Activated CD8-positive, alpha-beta memory T cell treated with anti-CD3 and anti-CD28 coated beads for 48 hours (primary cell): ENCODE measurements at places on chromosomes 16 and 17.

DNA sequence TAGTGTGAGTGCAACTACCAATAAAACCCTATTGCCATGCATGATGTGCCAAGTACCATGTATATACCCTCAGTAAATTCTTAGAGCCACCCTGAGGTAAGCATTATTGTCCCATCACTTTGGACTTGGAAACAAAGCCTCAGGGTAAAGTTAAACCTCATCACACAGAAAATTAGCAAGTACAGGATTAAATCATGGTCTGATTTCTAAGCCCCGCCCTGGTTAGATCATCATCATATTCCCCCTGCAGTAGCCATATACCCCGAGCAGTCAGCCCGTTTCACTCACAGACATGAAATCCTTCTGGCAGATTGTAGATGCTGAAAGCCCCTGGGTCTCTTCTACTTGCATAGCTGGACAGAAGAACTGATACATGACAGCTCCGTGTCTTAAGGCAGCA, 4.8 kb downstream of the ZP2 start:
- no peak for DNase-seq

DNA sequence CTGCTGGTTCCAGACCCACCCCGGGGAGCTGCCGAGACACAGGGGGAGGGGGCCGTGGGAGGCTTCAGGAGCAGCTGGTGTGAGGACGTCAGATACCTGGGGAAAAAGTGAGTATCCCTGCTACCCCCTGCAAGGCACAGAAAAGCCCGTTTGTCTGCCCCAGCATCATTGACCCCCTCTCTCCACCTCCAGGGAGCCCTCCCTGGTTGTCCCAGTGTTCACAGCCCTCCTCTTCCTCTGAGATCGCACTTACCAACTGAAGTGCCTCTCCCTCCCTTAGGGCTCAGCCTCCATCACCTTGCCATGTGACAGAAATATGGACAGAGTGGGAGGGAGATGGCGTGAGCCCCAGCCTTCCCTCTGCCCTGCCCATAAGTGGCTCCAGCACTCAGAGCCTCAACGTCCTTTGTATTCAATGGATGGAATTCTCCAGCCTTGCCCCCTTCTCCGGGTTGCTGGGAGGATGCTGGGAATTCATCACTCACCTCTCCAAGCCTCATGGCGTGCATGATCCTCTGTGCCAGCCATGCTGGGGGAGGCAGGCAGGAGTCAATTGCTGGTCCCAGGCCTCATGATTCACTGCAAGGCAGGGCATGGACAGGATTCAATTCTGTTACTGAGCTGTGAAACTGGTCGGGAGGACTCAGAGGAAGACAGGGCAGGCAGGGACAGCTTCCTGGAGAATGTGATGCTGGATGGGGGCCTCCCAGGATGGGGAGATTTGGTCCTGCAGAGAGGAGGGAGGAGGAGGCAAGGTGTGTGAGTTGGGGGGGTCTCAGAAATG, 14.6 kb downstream of the SPNS3 start:
- no peak for DNase-seq

DNA sequence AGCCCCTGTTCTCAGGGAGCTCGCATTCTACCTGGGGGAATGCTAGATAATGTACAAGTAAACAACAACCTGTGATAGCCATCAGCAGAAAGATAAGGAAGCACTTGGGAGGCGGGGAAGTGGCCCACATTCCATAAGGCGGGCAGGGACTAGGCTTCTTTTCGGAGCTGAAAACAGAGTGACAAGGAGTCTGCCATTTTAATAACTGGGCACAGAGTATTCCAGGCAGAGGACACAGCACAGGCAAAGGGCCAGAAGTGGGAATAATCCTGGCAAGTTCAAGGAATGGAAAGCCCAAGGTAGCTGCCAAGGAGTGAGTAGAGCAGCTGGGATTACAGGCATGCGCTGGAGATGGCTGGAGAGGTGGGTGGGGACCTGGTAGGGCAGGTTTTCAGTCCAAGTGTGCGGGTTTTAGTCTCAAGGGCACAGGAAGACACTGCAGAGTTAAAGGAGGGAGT, 24.3 kb downstream of the USP43 start:
- DNase-seq: no peak

DNA sequence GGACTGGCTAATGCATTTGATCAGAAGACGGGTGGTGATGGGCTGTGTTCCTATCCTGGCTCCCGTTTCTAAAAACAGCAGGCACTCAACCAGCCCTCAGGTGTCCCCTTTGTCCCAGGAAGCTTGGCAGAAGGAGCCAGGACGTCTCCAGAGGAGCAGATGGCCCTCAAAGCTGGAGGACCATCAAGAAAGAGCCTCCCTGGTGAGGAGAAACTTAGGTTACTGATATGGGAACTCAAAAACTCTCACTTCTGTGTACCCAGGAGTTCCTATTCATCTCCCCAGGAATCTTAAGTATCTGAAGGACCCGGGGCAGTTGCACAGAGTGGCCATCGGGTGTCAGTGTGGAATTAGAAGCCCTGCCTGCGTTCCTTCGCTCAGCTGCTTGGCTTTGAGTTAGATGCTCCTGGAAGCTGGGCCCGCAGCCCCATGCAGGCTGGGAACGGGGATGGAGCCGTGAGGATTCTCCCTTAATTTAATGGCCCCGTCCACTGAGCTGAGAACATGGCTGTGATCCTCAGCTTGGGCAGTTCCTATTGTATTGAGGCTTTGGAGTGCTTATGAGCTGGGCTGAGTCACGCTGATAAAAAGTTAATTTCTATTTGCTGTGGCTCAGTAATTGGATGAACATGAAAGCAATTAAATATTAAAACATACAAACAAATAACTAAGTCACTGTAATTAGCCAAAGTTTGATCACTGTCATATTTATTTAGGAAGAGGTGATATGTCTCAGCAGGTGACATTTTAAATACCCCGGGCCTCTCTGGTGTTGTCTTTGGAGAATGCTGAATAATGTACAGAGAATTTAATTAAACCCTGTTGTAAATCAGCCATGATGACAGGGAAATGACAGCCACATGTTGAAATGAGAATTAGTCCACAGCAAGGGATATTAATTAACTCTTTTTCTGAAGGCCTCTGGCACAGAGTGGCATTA, 402.1 kb downstream of the SEC14L1 start:
- peak; percentile 18 for DNase-seq

GRCh38 chr17:54353789-54354525, 531.2 kb downstream of the KIF2B start:
- no peak for DNase-seq

- no peak for DNase-seq
Observed at GRCh38 chr17:57292091-57292490, 35.8 kb downstream of the MSI2 start.

DNA sequence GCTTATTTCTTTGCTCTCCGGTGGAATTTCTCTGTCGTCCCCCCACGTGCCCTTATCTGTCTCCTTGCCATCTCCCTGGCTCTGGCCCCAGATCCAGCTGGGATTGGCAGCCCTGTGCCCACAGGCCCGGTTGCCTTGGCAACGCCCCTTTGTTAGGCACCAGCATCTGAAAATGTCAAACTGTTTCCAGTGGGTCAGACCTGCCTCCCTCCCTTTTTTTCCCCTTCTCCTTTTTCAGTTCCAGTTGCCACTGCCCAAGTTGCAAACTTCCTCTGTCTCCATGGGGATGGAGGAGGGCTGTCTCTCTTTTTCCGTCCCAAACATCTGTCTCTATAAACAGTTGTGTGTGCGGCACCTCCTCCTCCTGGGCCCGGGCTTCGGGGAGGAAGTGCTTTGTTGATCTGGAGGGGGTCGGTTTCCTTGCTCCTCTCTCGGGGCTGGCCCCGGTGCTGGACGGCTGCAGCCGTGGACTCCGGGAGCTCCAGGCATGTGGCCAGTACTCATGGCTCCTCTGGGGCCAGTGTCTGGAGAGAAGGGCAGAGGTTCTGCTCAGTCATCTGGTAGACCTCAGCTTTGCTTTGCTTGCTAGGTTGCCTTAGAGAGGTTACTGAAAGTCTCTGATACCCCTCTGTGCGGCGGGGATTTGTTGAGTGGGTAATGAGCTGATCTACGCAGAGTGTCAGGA, 35.3 kb downstream of the SOCS3 start:
- DNase-seq: no peak

DNA sequence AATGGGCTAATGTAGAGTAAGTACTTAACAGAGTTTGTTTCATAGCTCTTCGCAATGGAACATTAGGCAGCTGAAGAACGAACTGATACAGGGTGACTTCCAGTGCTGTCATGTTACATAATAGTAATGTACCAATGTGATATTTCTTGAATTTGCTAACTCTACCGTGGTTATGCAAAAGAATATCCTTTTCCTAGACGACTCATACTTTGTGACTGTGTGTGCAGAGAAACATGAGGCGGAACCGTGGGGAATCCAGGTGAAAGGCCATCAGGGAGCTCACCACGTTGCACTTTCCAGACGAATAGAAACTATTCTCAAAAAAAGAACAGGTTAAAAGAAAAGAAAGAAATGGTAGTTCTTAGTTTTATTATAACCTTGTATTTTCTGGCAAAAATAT, 13.2 kb downstream of the NOB1 start:
- no peak for DNase-seq

DNA sequence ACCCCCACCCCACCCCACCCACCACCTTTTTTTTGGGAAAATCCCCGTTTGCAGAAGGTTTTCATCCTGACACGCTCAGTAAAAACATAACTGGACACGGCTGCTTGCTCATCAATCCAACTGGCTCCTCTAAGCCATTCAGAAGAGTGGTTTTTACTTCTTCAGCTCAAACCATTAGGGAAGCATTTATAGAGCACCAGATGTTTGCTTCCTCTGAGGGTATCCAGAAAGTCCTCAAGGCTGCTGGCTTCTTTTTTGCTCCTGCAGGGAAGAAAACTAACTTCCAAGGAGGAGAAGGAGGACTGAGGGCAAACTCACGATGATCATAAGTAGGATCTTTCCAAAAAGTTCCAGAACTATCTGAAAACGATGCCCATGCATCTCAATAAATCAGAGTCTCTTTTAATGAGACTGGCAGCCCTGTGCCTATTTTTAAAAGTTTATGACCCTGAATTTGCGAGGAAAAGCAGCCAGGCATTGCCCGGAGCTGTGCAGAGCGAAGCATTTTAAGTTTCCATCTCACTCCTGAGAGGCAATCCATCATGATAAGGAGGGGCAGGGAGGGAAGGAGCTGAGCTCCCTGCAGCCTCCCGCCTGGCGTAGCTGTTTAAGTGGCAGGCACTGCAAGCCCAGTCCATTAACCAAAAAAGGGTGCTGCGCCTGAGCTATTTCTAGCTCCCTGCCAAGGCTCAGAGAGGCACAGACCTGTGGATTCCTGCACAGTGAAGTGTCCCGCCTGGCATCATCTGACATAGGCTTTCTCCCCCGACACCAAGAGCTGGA, 146.3 kb upstream of the FOXF1 start:
- no peak for DNase-seq

DNA sequence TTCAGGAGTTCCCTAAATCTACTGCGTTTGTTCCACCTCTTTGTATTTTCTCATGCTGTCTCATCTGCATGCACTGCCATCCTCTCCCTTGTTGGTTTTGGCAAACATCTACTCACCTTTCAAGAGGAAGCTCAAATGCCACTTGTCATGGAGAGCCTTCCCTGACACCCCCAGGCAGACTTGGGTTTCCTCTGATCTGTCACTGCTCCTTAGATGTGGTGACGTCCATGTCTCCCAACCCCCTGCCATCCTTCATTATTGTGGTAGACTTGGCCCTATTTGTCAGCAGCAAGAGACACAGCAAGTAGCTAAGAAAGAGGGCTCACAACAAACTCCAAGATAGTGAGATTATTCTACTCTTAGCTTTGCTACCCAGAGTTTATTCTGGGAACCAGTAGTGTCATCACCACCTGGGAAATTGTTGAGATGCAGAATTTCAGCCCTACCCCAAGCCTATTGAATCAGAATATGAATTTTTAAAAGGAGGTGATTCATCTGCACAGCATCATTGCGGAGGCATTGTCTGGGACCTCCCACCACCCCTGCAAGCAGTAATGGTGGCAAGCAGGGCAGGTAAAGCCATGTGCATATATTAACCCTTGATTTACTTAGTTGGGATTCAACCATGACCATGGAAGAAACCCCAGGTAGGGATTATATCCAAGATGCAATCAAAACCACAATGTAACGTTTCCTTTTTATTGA, 248.9 kb downstream of the SHISA9 start:
- no peak for DNase-seq

- no peak for DNase-seq
Observed at GRCh38 chr17:19372866-19373504, 5.3 kb upstream of the MAPK7 start.

DNA sequence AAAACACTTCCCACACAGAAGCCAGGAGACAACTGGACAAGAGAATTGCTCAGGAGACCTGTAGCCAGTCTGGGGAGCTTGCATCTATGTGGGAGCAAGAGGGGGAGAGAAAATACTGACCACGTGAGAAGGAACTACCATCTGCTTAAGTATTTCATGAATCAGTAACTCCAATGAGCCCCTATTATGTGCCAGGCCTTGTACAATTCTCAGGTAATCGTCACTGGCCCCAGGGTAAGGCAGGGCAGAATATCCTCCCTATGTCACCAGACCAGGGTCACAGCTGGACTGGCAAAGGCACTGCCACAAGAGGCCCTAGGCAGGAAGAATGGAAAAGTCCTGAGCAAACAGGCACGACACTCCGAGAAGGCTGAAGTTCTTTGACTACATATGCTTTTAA, 25.9 kb downstream of the USP7 start:
- DNase-seq: no peak

DNA sequence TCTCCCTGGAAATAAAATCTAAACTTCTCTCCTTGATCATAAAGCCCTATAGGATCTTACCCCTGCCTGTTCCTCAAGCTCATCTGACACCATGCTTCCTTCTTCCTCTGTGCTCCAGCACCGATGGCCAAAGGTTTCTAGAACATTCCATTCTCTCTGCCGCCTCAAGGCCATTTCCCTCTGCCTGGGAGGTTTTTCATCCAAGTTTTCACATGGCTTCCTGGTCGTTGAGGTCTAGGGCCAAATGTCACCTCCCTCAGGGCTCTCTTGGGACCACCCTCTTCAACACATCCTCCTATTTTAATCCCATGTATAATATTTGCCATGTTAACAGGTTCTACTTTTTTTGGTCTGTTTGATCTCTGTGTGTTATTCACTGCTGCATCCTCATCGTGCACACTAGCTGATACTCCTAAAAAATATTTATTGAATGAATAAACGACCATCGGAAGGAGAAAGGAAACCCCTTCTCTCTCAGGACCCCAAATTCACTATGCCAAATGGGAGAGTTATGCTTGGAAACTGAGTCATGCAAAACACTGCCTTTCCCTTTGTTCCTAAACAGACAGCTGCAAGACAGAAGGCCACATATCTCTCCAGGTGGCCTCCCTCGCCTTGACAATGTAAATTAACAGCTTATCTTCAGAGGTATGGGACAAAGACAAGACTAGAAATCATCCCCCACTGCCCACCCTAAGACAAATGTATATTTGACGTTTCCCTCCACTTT, 78.5 kb downstream of the XYLT1 start:
- no peak for DNase-seq

DNA sequence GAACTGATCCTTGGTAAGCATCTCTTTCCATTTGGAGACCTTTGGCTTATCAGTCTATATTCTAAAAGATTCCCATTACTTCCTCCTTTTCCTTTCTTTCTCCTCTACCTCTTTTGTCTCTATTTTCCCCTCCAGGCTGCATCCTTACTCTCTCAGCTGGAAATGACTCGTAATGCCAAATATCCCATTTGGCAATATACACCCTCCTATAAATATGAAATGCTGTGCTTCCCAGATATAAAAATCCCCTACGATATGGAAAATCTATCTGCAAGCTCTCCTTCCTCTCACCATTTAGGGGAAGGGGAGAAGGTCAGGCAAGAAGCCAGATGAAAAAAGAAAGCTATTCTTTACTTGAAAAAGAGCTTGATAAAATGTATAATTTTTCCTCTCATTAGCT, 39.9 kb downstream of the XPO6 start:
- no peak for DNase-seq
